ENCODE measurements at places on chromosomes 7 and 10.

GRCh38 chr7:100791881-100792666 is 35.2 kb downstream of the EPHB4 start:
- no peak for DNase-seq

- no peak for DNase-seq
Observed at GRCh38 chr7:4067874-4068273, 614.2 kb upstream of the FOXK1 start.

- DNase-seq = no peak
Observed at GRCh38 chr10:93431361-93431760, 50.8 kb downstream of the MYOF start.

DNA sequence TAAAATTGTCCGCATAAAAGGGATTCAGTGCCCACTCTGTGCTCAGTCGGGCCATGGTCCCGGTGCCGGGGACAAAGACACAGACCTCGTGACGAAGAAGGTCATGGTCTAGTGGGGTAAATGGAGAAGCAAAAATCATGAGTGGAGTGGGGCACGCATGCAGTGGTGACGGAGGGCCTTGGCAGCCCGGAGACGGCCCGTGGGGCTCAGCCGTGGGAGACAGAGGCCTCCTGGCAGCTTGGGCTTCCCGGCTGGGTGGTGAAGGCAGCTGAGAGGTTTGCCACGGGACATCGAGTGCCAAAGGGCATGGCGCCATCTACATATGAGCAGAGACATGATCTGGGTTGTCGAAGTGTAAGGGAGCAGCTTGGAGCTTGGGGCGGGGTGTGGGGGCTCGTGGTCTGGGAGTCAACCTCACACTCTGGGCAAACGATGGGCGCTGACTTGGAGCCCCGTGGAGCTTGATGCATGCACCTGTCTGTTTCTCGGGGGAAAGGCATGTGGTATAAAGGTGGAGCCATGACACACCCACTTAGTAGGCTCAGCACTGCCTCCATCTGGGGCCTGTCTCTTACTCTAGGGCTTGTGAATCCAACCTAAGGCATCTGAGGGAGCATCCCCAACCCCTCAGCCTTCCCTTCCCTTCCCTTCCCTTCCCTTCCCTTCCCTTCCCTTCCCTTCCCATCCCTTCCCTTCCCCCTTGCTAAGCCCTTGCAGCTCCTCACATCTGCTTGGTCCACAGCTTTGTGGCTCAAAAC is 151.0 kb upstream of the INSYN2A start:
- no peak for DNase-seq

GRCh38 chr10:124285587-124286527 is 132.9 kb downstream of the OAT start:
- DNase-seq = no peak

DNA sequence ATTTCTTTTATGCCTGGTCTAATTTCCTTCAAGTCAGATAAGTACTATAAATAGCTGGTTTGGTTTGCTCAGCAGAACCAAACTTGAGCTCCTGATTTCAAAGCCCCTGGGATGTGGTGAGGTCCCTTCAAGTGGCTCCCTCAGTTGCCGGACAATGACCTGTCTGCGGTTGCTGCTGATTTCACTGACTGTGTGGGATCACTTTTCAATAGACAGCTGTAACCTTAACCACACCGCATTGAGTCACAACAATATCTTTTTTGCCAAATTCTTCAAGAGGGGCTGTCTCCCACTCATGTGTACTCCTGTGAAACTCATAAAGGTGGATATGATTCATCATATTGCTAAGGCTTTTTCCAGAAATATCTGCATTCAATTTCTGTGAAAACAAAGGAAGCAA is 23.1 kb upstream of the ITGA8 start:
- DNase-seq = no peak

DNA sequence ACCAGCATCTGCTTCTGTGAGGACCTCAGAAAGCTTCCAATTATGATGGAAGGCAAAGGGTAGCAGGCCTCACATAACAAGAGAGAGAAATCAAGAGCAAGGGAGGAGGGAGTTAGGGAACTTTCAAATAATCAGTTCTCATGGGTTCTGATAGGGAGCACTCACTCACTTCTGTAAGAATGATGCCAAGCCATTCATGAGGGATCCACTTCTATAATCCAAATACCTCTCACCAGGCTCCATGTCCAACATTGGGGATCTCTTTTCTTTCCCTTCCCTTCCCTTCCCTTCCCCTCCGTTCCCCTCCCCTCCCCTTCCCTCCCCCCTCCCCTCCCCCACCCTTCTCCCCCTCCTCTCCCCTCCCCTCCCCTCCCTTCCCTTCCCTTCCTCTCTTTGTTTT is 884.6 kb upstream of the GHITM start:
- DNase-seq = no peak

DNA sequence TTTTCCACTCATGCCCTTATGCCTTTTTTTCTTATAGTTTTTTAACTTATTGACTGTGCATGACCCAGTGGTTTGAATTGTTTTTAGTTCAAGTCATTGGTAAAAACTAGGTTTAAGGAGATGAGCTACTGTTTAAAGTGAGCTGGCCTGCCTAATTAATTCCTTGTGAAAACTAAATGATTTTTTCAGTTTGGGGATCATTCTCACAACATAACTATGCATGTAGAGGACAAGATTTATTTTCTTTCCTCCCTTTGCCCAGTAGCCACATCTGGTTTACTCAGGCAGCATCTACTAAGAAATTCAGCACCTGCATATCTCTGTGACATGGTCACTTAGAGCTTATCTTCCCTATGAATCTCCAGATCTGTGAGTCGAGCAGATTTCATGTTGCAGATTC is 1.7 kb downstream of the ADO start:
- DNase-seq = no peak

- DNase-seq = no peak
Observed at GRCh38 chr7:106060394-106060920, 51.7 kb downstream of the SYPL1 start.

- DNase-seq = no peak
Observed at GRCh38 chr7:126953461-126953860, 299.3 kb downstream of the GRM8 start.

Measured in D341Med (cell line).